ENCODE measurements at places on chromosomes 3 and 15. TPM values are rescaled to one million over a fixed set of nuclear protein-coding genes. Genes with fewer than 3 reads are reported as not detected.

DNA sequence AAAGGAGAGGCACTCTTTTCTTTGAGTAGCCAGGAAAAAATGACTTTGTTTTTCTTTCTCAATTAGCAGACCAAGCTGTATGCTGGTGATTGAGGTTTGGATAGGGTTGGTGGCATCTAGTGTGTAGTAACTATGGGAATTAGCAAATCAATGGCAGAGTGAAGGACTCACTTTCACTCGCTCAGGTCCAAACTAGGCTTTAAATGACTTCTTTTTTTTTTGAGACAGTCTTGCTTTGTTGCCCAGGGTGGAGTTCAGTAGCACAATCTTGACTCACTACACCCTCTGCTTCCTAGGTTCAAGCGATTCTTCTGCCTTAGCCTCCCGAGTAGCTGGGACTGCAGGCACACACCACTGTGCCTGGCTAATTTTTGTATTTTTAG lies 35.9 kb downstream of the PRKCI start:
- no peak for DNase-seq

- peak; percentile 79 for DNase-seq
Observed at GRCh38 chr3:23671851-23672589, 133.7 kb upstream of the UBE2E1 start.

- peak; percentile 74 for DNase-seq
Observed at GRCh38 chr3:105369500-105370371, 3.0 kb downstream of the ALCAM start.

GRCh38 chr3:10653241-10653640 lies 147.9 kb upstream of the ATP2B2 start:
- no peak for DNase-seq

The FSIP1 gene
- not detected for total RNA-seq

- no peak for DNase-seq
Observed at GRCh38 chr3:152402695-152403451, 134.1 kb downstream of the MBNL1 start.

- DNase-seq, result no peak
Observed at GRCh38 chr3:149462581-149463011, 11.9 kb upstream of the TM4SF4 start.

DNA sequence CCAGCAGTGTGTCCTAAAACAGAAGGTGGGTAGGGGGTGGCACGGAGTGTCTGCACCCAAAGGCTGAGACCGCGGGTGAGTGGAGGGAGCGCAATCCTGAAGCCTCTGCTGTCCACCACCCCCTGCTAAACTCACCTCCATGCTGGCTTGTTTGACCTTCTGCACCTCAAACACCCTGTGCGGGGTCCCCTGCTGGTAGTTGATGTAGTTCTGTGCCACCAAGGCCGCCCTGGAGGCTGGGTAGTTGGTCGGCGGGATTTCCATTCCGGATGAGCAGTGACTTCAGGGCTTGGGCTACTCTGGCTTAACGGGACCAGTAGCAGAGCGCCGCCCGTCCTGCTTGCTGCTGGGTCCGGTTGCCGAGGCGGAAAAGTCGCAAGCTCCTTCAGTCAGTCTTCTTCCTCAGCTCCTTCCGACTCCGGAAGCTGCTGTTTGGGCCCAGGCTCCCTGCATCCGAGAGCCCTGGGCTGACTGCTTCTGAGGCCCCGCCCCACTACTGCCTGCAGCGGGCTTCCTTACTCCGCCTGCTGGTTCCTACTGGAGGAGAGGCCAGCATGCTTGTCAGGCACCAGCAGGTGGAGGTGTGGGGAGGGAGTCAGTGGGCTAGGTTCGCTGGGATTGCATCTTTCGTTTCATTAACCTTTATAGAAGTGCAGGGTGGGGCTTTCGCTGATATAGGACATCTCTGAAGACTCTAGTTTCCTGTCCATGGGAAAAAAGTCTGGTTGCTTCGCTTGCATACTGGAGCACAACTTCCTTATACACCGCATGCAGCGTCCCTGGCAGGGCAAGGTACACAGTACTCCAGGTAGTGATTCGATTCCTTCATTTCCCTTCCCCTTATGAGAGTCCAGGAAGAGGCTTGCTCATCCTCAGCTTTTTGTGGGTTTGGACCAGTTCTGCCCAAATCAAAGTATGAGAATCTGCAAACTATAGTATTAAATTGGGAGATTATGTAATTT lies at the start of gene LXN:
Gene LXN, minus strand, starts transcription at position 434 of the 962 bp plus-strand sequence. Its CDS starts 170 bp downstream, at position 264.
- peak; percentile 93 for DNase-seq

DNA sequence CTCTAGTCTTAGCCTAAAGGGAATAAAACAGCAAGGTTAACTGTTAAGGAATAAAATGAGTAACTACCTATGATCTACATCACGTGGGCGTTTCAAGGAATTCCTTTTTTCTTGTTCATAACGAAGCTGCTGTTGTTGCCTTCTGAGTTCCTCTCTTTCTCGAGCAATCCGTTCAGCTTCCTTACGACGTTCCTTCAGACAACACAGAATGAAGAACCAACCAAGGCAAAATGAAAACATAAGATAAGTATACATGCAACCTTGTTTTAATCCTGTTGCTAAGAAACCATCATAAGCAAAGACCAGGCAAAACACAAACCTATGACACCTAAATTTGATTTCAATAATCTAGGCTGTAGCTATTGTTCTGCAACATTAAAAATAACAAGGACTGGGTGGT lies 44.1 kb downstream of the SLTM start:
- DNase-seq, result no peak

The GLDN gene
- total RNA-seq, result not detected

The HTD2 gene
- total RNA-seq, result 11.1 TPM

DNA sequence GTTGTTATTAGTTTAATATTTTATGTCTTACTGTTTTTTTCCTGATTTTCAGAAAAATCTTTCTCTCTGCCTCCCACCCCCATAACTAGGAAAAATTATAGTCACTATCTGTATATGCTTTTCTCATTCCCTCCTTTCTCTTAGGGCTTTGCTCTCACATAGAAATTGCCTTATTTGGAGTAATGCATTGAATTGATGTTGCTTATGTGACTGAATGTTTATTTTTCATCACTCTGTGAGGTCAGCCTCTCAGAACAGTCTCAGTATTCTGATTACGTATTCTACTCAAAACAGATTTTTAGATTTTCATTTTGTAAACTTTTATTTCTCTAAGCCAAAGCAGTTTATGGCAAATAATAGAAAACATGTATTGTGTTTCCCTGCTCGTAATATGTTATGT lies 121.0 kb downstream of the SLMAP start:
- no peak for DNase-seq

The SEMA5B gene
- 0.16 TPM for total RNA-seq

- DNase-seq, result no peak
Observed at GRCh38 chr3:66816090-66816761, 181.9 kb upstream of the KBTBD8 start.

- no peak for DNase-seq
Observed at GRCh38 chr3:143902210-143902609, 53.9 kb upstream of the SLC9A9 start.

The UBE2E2 gene
- 9.0 TPM for total RNA-seq

The PTX3 gene
- total RNA-seq, result 26.2 TPM

The SLC28A1 gene
- total RNA-seq, result not detected

- no peak for DNase-seq
Observed at GRCh38 chr15:98823616-98824015, 175.3 kb downstream of the IGF1R start.

The GOLGA6D gene
- not detected for total RNA-seq

GRCh38 chr3:57929988-57930387 lies 78.2 kb upstream of the FLNB start:
- no peak for DNase-seq

- DNase-seq, result no peak
Observed at GRCh38 chr3:77038930-77039605, 831 bp upstream of the ROBO2 start.

The CSK gene
- total RNA-seq, result 176 TPM

DNA sequence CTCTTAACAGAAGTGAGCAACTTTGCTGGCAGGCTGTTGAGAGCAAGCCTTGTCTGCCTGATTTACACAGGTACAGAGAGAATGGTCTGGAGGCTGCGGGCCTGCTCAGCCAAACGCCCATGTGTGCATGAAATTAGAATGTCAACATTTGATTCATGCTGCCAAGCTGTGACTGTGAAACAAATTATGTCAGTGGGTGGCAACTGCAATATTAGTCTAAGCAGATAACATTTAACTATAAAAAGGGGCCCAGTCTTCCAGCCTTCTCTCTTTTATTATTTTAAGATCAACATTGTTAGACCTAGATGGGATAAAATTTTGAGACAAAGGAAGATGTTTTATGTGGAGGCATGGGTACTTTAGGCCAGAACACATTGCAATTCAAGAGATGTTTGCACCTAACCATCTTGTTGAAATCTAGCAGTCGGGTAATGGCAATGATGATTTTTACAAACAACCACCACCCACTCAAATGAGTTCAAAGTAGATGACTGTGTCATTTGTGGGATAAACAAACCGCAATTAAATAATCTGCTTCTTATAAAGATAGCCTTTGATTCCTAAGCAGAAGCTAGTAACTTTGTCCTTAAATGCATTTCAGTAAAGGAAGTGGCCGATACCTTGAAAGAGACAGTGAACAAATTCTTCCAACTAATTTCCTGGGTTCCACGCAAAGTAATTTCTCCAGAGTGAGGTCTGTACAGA lies 70.2 kb downstream of the FOXB1 start:
- peak; percentile 11 for DNase-seq

The GALK2 gene
- total RNA-seq, result 42.6 TPM

The CD200R1 gene
- total RNA-seq, result not detected

The SCAMP2 gene
- 234 TPM for total RNA-seq

DNA sequence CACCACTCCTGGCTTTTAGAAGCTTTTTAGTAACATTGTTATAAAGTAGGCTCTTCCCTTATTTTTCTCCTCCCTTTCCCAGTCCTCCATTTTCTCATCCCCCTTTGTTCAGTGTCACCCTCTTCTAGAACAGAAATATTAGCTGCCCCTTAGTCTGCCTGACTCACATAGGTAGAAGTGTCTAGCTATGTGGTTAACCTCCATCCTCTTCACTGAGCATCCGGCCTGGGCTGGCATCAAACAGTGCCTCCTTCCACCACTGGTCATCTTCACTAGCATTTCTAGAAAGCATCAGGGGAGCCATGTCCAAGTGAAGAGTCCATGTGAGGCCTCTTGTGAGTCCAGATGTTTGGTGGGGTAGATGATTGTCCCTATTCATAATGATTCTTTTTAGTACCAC lies 70.0 kb upstream of the SKOR1 start:
- no peak for DNase-seq

The SIDT1 gene
- total RNA-seq, result 76.0 TPM

Data from transverse colon (tissue), 4 donors.